ENCODE measurements at places on chromosomes 5 and 9.

GRCh38 chr5:36242534-36243485 is 1.1 kb upstream of the NADK2 start:
- DNase-seq: peak; percentile 19

GRCh38 chr5:1405539-1406530 is 39.4 kb downstream of the SLC6A3 start:
- DNase-seq: no peak

DNA sequence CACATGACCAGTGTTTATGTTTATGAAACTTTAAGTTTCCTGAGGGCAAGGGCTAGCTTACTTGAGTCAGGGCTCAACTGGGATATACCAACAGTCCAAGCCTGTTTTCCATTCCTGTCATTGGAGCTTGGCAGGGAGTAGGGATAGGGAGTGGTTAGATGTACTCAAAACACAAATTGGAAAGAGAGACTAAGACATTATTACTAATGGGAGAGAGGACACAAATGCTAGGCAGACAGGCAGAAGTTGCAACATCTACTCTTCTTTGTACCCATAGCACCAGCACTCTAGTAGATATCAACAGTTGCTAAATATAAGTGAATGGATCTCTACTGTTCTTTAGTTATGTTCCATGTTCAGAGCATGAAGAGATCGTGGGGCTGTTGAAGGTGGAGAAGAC is 62.8 kb downstream of the NPR3 start:
- DNase-seq: no peak

DNA sequence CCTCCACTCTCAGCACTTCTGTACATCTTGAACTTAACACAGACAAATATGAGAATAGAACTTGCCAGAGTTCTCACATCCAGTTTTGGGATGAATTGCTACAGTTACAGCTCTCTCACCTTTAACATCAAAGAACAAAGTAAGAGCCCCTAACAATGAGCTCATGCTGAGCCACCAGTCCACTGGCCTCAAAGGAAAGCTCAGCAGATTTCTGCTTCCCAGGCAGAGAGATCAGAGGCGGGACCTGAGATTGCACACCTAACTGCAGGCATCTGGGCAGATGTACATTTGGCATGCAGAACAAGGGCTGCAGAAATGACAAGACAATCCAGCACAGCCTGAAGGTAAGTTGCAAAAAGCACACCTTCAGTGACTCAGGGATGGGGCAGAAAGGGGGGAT is 300.9 kb downstream of the MRPS30 start:
- no peak for DNase-seq

DNA sequence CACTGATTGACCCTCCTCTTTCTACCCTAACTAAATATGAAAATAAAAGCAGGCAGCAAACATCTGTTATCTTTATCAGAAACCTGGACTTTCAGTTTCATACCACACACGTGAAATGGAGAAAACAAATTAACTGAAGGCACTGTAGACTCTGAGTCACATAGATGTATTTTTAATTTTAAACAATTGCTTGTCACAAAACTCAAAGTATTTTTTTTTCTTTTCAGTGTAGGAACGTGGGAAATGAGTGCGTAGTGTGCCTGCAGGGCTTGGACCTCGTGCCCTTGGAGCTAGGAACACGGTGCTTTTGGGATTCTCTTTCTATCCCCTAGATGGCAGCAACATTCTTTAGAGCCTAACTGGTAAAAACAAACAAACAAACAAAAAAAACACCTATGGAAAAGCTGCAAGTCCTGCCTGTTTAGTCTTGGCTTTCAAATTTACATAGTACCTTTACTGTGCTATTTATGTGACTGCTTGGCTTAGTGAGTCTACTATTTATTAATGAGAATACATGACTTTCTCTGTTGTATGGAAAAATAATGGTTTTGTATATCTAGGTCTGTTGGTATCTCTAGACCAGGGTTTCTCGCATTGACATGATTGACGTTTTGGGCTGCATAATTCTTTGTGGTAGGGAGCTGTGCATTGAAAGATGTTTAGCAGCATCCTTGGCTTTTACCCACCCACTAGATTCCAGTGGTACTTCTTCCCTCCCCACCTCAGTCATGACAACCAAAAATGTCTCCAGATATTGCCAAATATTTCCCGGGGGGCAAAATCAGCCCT is 16.8 kb upstream of the ACTBL2 start:
- peak; percentile 43 for DNase-seq

All from skin of body (tissue), 3 donors.